ENCODE measurements at places on chromosomes 16 and 17.

DNA sequence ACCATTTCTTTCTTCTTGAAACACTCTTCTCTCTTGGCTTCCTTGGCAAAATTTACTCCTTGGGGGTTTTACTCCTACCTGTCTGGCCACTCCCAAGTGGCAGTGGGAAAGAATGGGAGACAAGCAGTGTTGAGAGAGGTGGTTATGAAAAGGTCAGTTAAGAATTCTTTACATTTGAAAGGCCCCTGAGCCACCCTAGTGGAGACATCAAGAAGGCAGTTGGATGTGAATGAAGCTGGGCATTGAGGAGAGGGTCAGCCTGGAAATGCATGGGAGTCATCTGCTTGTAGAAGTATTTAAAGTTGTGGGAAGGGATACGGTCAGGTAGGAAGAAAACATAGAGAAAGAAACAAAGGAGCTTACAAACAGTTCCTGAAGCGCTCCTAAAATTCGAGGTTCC lies 42.3 kb upstream of the CCNF start:
- DNase-seq: no peak

DNA sequence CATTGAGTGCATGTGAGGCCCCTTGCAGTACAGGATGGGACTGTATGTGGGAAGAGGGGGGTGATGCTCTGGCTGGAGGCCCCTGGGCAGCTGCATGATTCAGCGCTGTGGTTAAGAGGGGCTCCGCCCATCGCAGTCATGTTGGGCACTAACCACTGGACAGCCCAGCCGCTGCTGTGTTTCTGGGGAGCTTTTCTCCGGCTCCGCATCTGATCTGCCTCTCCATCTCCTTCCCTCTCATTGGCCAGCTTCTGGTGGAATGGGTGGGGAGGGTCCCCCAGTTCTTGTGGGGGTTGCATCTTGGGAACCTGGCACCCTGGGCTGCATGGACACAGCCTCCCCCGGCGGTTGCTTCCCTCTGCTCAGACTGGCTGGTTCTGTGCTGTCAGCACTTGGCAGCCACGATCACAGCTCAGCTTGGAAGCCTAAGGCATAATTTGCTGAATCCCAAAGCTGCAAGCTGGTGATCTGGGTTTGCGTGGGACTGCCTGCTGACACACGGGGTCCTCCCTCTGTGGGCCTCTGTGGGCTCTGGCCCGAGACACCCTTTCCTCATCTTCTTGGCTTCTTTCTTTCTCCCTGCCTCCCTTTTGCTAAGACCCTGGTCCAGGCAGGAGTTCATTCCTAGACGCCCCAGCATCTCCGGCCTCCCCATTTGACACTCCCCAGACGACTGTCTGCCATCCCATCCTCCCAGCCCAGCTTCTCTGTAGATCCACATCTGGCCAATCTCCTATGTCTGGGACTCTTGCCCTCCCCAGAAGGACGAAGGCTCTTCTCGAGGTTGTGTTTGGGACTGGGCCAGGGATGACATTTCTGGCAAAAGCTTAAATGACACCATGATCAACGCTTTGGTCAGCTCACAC lies 168.3 kb downstream of the SEC14L1 start:
- DNase-seq: no peak

- no peak for DNase-seq
These were observed 60.9 kb downstream of the MPRIP start for GRCh38 chr17:17103160-17103559.

DNA sequence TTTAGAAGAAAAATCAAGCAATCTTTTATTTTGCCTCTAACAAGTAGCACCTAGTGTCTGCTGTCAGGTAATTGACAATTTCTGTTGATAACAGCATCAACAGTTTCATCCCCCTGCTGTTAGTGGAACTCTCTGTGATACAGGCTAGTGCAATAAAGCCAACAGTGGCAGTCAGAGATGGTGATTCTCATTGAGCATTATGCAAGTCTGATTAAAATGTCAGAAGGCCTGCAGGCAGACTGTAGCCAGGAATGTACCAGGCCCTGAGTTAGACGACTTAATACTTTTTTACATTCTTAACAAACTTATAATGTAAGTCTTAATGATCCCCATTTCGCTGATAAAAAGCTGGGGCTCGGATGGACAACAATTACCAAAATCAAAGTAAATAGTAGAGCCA lies 14.6 kb downstream of the CYLD start:
- DNase-seq: no peak

DNA sequence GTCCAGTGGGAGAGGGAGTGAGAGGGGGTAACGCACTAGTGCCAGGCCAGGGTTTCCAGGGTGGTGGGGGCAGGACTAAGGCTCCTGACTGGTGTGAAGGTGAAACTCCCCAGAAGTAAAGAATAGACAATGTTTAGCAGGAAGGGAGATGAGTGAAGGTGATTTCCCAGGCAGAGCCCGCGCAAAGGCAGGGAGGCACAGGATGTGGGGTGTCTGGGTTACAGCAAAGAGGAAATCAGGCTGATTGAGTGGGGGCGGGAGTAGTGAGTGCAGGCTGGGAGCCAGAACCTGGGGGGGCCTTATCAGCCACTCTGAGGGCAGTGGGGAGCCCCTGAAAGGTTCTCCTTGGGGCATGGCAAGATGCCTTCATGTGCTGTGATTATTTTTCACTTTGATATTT lies 167.5 kb downstream of the UTP18 start:
- DNase-seq: no peak

- no peak for DNase-seq
These were observed 111.0 kb upstream of the NETO2 start for GRCh38 chr16:47254756-47255155.

DNA sequence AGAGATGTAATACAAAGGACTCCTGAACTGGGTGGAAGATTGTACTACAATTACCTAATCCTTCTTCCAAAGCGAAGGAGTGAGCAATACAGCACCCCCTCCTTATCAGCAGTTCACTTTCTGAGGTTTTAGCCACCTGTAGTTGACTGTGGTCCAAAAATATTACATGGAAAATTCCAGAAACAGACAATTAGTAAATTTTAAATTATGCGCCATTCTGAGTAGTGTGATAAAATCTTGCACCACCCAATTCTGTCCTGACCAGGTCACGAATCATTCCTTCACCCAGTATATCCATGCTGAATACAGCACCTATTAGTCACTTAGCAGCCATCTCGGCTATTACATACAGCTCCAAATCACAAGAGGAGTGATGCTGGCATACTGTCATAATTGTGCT lies 23.2 kb downstream of the VPS53 start:
- no peak for DNase-seq

DNA sequence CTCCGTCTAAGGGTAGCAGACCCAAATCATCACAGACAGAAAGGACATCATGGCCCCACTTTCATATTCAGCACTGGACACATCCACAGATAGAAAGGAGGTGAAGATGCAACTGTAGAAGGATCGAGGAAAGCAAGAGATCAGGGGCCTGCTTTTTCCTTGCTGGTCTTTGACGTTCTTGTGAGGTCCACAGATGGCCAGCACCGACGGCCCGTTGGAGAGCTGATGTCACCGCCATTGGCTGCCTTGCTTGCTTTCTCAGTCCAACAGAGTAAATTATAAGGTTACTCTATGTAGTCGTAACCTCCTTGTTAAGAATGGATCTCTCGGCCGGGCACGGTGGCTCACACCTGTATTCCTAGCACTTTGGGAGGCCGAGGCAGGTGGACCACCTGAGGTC lies 5.1 kb upstream of the RBFOX3 start:
- DNase-seq: no peak

DNA sequence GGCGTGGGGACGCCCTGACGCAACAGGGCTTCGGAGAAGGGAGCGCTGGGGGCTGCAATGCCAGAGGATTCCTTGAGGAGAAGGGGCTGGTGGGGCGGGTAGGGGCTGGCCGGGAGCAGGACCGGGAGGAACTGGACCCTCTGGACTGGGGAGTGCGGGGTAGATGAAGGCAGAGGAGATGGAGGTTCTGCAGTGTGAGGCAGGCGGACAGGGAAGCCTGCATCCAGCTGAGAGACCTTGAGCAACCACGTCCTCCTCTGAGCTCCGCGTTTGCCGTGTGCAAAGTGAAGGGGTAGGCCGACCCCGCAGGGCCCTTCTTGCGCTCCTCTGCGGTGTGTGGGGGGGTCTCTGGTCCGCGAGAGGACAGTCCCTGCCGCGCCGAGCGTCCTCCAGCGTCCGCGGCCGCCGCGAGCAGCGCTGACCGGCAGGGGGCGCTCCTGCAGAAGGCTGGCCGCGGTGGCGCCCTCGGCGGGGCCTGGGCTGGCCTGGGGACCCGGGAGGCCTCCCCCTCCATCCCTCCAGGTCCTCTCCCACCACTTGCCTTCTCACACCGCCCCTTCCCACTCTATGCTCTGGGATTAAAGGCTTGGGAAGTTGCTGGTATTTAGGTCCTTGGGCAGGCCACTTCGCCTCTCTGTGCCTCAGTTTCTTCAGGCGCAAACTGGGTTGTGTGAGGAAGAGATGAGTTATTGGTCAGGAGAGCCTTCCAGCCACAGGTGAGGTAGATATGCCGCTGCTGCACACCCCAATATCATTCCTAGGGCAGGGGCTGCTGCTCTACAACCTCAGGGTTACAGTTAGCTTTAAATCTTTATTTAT lies 9.6 kb upstream of the WNT9B start:
- no peak for DNase-seq

DNA sequence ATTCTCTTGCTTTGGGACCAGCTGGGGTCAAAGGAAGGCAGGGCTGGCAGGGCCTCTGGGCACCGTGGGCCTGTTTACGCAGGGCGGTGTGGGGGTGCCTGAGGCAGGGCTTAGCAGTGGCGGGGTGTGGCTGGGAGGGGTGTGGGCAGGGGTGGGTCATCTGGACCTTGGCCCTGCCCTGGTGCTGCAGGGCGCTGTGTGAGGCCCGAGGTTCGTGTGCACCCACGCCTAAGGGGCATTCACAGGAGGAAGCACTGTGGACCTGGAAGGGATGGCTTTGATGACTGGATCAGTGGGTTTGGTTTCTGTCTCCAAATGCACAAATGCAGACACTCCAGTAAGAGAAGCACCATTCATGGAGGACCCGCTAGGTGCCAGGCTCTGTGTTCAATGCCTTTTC lies 37.3 kb downstream of the BCO1 start:
- DNase-seq: no peak

DNA sequence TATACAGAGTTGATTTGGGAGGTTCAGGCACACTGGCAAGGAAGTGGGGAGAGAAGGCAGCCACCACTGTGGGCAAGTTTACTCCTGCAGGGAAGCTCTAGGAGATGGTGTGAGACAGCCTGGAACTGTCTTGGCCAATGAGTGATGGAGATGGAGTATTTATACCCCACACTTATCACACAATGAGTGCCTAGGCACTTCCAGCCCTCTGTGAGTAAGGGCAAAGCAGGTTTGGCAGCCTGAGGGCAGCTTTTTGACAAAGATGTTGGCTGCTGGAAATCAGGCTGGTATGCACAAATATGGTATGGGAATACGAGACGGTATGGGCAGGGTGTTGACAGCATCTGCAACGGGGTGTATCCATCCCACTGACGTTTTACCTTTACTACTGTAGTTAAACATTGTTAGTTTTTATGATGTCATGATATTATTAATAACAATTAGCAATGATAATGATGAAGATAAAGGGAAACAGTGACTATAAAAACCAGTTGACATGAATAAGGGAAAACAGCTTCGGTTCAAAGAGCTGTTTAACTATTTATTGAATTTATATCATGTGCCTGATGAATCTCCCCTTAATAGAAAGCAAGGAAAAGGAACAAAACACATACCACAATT lies 149.9 kb downstream of the CDK5R1 start:
- no peak for DNase-seq

DNA sequence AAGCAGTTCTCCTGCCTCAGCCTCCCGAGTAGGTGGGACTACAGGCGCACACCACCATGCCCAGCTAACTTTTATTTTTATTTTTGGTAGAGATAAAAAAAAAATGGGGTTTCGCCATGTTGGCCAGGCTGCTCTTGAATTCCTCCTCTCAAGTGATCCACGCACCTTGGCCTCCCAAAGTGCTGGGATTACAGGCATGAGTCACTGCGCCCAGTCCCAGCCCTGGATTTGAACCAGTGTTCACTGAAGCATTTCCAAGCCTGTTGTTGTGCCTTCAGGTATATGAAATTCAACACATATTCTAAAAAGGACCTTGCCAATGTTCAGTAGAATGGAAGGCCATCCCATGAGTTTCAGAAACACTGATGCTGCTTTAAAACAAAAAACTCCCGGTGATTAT lies 165.3 kb downstream of the SLC39A11 start:
- DNase-seq: no peak

DNA sequence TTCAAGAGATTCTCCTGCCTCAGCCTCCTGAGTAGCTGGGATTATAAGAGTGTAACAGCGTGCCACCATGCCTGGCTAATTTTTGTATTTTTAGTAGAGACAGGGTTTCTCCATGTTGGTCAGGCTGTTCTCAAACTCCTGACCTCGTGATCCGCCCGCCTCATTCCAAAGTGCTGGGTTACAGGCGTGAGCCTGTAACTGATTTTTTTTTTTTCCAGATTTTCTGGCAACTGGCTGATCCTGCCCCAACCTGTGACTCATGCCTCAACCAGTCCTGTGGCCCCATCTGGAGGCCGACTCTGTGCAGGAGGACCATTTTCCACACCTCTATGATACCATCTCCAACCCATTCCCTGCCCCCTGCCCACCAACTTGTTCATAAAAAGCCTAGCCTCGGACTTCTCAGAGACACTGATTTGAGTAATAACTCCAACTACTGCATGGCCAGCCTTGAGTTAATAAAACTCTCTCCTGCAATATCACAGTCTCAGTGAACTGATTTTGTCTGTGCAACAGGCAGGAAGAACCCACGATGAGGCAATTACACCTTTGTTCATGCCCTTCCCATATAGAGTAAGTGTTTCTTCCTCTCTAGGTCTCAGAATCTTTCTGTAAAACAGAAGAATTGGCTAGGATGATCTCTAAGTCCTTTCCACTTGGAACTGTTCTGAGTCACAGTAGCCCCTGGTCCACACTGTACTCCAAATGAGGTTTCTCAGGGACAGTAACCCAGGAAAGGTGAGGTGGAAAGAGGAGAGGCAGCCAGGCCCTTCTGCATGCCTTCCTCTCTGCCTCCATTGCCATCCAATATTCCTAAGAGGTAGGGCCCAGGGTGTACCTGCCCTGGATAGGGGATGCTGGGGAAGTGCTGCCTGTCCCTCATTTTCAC lies 8.8 kb upstream of the CNOT1 start:
- DNase-seq: no peak

DNA sequence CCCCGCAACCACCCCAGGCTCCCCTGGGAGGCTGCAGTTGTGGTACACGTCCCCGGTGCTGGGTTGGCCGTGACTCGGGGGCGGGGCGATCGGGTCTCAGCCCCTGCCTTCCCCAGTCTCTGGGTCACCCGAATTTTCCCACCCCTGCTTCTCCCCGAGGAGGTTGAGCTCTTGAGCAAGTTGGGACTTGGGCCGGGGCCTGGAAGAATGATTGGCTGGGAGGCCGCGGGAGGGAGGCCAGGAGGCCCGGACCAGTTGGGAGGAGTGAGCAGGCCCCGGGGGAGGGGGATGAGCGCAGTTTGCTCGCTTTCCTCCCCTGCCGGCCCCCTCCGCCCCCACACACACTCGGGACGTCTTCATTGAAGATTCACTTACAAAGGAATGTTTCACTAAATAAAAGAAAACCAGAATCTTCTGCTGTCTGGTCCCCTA lies 4.5 kb upstream of the HEXIM1 start:
- DNase-seq: no peak

Measured in GM19239 (cell line).